ENCODE measurements at places on chromosomes 16 and 17.

DNA sequence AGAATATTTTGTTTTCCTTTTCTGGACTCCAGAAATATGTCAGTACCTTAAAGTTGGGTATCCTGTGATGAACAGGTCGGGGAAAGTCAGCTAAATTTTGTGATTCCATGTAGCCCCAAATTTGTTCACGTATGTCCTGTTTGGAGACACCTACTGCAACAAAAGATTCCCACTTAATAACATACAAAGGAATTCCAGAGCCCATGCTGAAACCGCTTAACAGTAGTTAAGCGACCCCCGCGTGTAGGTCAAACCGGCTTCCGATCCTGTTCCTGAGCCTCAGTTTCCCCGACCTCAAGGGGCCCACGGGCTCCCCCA, 477 bp downstream of the MTHFSD start:
- DNase-seq: no peak

DNA sequence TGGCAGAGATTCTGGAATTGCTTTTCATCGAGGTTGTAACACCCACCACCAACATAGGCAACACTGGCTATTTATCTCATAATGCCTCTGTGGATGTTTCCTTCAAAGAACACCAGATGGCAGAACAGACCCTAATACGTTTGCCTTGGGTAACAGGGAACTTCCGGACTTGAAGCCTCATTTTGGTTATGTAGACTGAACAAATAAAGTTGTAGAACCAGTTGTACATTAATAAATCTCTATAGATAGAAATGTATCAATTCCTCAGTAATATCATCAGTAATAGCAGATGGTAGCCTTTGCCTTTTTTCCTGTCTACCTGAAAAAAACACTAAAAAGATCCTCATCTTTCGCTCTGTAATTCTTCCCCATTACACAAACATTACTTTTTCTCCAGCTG, 25.9 kb upstream of the APOH start:
- peak; percentile 59 for DNase-seq

DNA sequence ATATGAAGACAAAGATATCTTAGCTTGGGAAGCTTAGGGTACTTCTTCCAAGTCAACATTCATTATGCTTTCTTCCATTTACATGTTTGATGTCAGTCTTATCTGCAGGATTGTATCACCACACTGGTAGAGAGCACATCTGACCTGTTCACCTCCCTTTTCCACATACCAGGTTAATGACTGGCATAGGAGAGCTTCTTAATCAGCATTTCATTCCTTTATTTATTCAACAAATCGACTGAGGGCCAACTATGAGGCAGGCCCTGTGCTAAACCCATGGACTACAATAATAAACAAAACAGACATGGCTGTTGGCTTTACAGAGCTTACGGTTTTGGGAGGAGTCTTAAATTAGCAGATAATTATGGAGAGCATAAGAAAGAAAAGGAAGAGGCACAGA, 378.1 kb upstream of the CDH11 start:
- DNase-seq: no peak

GRCh38 chr16:10961231-10961630, 16.9 kb downstream of the CLEC16A start:
- no peak for DNase-seq

- DNase-seq: no peak
Measured at GRCh38 chr16:60810250-60810649, 1226.0 kb downstream of the CDH8 start.

DNA sequence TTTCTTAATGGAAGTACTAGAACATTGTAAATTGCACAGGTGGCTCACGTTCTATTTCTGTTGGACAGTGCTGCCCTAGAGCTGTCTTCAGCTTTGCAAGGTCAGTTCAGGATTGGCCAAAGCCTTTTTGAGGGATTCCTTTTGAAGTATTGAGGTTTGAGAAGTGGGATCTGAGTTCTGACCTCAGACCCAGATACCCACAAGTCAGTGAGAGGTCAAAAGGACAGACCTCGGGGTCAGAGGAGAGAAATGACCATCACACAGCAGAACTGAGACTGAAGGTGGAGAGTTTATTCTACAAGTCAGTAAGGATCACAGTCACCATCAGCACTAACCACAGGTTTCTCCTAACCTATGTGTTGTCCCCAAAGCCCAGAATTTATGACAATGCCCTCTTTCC, 1.7 kb downstream of the ACSM5 start:
- no peak for DNase-seq

DNA sequence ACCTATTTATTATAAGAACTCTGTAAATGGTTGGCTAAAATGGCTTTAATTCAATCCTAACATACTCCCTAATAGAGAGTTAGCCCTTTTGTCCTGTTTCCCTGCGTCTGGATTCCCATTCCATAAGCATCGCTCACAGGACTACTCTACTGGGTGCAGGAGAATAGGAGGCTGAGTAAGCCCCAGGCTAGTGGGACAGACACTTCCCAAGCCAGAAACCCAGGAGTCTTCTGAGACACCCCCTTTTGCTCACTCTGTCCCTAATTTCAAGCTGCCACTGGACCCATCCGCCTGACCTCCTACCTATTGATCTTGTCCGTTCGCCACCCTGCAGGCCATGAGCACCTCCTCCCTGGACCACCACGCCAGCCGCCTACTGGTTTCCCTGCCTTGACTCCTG, 16.7 kb upstream of the TOB1 start:
- DNase-seq: no peak

DNA sequence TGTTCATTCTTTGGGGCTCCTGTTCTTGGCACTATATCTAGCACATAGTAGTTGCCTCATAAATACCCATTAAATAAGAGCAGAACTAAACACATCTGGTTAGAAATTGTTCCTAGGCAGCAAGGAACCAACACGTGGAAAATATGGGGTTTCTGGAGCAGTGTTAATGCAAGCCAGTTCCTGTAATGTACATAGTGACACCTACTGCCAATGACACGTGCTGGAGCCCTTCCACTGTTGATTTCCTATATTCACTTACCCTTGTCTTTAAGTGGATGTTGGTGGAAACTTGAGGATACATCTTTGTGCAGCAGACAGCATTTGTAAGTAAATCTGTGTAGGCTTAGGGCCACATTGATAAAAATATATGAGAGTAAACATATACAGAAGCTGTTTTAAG, 1.6 kb upstream of the IRF8 start:
- no peak for DNase-seq

- DNase-seq: no peak
Measured at GRCh38 chr16:56613706-56614105, 5.3 kb downstream of the MT2A start.

GRCh38 chr17:80858301-80859001, 133.2 kb upstream of the CHMP6 start:
- DNase-seq: no peak

DNA sequence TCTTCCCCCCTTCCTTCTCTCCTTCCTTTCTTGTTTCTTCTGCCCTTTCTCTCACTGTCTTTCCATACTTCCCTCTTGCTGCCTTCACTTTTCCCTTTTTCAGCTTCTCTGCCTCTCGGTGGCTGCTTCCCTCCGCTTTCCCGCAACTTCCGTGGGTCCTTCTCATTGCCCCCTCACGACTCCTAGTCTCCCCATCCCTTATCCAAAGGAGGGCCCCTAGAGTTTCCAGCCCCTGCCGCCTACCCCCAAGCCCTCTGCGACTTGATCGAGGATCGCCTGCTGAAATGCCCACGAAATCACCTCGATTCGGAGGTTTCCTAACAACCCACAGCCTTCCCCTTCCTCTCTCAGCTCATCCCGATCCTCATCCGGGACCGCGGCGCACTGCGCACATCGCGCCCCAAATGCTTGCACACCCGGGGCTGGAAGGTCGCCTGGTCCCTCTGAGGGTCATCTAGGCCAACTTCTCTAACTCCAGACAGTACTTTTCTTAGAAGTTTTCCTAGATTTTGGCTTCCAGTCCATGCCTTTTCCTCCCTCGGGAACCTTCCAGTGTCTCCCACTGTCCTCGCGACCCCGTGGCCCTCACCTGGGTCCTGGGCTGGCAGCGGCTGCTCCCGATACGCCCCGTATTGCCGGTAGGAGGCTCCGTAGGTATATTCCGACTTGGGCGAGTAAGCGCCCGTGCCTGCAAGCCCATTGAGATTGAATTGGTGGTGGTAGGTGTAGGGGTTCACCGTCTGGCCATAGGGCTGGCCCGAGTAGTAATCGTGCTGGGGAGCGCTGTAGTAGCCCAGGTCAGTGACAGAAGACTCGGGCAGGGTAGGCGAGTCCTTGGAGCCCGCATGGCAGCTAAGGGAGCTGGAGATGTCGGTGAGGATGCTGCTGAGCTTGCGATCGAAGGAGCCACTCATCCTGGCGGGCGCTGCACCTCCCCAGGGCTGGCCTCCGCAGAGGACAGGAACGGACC, 654 bp downstream of the DLX3 start:
- DNase-seq: no peak

GRCh38 chr16:84329843-84330684, 35.4 kb downstream of the WFDC1 start:
- no peak for DNase-seq

- no peak for DNase-seq
Measured at GRCh38 chr17:75645889-75646637, 12.8 kb downstream of the SMIM5 start.

GRCh38 chr16:11783319-11784037, 13.6 kb downstream of the ZC3H7A start:
- DNase-seq: no peak

DNA sequence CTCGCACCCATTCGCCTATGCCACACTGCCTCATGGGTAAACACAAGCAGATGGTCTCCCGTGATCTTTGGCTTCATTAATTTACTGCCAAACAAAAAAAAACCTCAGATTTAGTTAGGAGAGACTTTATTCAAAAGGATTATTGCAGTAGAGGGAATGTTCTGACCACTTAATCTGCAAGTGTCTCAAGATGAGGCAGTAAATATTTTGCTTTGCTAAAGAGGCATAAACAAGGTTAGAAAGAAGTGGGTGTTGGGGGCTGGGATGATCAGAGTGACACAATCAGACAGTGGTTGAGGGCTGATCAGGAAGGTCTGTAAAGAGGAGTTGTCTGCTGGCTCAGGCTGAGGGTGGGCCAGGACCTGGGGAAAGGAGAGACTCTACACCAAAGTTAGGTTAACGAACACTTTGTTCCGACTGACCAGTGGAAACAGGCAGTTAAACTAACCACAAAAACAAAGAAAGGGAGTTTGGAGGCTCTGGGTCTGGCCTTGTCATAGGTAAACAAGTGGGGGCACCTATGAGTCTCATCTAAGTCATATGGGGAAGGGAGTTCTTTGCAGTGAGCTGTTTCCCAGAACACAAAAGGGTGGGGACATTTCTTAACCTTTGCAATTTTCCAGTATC, 28.5 kb downstream of the HSD17B2 start:
- DNase-seq: no peak

DNA sequence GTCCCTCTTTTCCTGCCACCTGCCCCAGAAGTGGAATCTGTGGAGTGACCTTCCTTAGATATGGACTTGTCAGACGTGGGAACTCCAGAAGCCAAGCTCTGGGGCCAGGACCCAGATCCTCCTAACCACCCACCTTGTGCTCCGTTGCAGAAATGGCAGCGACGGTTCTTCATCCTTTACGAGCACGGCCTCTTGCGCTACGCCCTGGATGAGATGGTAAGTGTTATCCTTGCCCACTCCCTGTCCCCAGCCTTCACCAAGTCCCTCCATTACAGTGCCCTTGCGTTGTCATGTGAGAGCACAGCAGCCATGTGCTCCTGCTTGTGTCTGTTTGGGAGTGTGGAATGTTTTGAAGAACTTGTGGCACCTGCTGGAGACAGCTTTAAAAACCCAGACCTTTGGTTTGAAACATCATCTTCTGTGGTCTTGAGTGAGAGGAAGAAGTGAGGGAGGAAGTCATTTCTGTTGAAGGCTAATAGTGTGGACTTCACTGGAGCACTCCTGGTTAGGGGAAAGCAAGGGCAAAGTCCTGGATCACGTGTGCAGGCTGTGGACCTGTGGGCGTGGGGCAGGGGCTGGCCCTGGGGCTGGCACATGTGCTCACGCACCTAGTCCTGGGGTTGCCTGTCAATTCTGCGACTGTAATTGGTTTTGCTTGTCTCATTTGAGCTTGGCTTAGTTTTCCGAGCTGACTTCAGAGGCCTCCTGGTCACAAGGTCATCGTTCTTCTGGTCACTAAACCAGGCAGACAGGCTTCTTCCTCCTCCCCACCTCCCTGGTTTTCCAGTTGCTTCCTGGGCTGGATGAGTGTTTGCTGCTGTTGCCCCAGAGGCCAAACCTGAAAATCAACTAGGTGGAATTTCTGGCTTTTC, 35.8 kb downstream of the MPRIP start:
- no peak for DNase-seq

GRCh38 chr16:47858333-47858982, 297.3 kb downstream of the ABCC12 start:
- no peak for DNase-seq

DNA sequence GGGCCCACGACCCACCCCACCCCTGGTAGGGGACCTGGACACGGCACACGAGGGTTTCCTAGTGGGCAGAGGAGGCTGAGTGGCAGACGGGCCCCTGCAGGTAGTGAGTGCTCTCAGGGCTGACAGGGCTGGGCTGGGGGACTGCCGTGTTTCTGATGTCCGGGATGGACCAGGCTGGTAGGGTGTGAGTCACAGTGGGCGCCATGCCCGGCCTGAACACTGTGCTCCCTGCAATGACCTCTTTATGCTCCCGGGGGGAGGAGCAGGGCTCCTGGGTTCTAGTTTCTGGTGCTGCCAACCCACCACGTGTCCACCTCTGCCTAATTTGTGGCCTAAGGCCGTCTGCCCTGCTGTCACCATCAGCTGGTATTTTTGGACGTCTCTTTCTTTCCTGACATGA, 26.3 kb downstream of the ARHGAP23 start:
- no peak for DNase-seq

GRCh38 chr16:80778703-80779102, 25.7 kb downstream of the CDYL2 start:
- no peak for DNase-seq

- DNase-seq: no peak
Measured at GRCh38 chr16:79008869-79009179, 591.7 kb downstream of the MAF start.

GRCh38 chr16:86931410-86931941, 353.1 kb downstream of the FOXL1 start:
- DNase-seq: no peak

DNA sequence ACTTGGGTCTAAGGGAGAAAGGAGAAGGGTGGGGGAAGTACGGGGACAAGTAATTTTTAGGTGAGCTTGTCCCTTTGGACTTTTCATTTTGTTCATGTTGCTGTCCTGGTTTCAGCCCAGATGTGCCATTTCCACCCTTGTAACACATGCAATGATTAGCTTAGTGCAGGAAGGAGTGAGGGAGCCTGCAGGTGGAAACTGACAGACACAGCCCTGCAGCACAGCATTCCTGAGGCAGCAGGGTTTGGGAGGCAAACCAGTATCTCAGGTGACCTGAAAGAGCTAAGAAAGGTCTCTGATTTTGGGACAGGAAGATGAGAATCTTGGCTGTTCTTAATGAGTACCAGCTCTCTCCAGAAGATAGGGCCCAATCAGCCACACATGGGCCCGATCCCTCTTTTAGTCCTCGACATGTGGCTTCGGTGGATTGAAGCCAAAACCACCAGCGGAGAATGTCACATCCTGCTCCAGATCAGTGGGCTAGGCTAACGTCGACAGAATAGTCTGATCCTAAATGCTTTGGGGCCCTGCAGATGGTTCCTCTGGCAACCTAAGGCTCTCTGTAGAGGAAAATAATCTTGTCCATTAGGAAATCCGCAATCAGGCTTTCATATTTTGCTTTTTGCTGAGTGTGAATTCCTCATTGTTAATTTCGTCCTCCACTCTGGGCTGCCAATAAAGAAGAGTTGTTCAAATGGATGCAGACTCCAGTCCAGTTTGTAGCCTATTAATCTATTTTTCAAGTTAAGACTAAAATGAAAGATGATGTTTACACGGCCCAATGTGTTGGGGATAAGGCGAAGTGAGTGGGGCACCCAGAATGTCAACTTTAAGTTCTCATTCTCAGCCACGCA, 3.8 kb upstream of the RNF157 start:
- no peak for DNase-seq

Measured in smooth muscle cell of the brain vasculature (primary cell).